ENCODE measurements at places on chromosomes 12 and 14.

DNA sequence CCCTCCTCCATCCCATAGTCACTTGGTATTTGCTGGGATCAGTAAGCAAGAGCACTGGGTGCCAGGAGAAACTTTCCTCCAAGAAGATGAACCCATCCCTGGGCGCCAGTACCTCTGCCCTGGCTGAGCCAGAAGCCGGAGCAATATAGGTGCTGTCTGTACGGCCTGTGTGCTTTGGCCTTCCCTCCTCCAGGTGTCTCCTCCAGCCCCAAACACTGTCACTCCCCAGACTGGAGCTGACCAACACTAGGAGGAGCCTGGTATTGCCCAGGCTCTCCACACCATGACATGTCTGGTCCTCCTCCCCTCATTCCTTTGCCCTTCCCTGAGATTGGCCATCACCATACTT lies 4.9 kb downstream of the GSTZ1 start:
- no peak for DNase-seq

DNA sequence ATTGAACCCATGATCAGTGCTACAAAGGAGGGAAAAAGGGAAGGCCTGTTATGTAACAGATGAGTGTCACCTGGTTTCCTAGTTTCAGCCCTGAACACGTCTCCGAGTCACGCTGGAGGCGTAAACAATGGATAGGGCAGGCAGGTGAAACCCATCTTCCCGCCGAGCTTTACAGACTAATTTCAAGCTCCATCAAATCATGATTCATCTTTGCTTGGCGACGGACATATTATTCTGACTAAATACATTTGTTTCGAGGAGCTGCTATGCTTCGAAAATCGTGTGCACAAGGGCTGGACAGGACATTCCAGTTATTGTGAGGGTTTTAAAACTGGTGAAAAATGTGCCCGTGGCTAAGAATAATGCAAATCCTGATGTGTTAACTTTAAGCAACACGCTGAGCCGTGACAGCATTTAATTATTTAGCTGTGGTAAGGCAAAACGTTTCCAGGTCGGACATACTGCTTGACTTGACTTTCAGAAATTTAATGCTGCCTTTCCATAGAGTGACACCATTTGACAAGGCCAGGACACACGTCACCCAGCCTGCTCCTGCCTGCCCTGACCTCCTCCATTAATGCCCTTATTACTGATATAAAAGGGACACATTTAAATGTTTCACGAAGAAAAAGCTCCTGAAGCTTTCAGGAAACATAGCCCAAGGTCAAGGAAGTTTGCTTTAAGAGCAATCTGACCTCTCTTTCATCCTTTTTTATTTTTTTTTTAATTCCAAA lies 1203.5 kb upstream of the TMEM132C start:
- DNase-seq = no peak

DNA sequence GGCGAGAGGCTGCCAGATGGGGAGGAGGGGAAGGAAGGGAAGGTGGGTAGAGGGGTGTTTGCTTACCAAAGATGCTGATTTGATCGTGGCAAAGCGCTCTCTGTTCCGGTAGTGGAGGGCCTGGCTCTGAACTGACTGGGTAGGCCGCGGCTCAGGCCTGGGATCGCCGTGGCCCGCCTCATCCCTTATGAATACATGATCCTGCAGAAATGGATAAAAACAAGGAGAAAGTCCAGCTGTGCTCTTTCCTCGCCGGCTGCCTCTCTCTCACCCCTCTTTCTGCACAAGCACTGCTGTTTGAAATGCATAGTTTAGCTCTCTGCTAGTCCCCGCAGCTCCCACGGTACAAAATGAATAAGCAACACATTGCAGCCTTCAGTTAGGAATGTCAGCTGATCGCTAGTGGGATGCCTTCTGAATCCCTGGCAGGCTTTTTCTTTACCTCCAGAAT lies 53.8 kb downstream of the PEBP1 start:
- no peak for DNase-seq

DNA sequence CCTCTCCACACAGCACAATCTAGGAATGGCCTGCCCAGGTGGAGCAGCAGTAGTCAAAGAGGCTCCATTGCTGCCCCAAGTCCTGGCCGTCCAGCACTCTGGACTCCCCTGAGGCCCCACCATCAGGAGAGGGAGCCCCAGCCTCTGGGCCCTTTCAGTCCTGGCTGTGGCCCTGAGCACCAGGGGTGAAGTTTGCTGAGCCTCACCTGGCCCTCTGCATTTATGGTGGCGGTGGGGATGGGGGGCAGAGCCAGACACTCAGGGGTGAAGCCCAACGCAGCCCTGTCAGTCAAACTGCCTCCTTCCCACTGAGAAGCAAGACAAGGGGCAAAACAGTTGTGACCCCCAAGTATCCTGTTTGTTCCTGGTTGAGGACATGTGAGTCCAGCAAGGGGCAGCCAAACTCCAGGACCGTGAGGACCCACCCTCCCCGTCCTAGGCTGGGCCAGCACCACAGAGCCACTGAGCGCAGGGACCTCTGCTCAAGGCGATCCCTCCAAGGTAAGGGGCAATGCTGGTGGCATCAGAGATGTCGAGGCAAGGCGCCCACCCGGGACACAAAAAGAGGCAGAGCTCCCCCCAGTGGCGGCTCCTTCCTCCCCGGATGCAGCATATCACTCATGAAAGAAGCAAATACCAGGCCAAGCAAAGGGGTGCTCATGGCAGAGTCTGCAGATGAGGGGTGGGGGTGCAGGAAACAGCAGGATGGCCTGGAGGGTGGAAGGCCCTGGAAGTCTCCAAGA lies 4.8 kb upstream of the AMN start:
- DNase-seq = peak; percentile 57

DNA sequence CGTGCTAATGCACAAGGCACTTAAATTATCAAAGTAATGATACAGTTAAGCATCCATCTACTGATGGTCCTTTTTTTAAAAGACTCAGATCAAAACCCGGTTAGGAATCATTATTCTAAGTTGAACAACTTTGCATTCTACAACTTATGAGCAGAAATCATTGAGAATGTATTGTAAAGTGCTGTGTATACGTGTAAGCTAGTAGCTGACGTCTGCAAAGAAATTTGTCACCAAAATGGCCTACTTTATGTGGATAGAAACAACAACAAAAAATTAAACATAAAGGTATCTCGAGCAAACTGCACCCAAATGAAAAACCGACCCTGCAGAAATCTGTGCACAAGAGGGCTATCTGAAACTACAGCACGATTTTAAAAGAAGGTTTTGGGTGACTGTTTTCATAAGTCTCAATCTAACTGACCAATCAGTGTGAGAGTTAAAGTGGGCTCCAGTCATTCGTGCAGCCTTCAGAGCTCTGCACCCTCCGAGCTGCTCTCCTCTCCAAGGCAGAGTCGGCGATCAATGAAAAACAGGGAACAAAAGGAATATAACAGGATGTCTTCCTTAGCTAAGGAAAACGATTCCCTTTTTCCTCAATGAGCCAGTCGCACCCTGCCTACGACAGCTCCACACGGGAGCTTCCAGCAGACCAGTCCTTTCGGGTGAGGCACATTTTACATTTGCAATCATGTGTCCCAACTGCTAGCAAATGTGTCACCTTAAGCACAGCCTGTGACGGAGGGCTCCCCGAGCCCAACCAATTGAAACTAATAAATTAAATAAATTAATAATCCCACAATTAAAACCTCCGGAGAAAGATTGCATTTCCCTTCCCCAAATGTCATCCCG lies 200.7 kb upstream of the FOXN3 start:
- peak; percentile 59 for DNase-seq

DNA sequence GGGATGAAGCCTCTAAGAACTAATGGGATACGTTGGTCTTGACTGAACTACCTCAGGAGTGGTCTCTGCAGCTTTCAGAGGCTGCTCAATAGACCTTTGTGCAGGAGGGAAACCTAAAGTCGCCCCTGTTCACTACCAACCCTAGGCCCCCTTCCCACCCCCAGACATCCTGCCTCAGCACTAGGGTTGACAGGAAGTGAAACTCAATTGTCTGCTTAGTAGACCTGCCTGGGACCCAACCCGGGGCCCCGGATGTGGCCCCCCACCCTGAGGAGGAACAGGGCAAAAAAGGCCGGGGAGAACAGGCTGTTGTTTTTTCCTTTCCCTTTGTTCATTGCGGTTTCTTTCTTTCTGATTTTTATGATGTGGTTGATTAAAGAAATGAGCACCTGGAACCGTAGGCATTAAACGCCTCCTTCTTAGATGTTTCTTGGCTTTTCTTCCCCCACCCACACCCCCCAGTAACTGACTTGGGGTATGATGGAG lies 1.6 kb upstream of the DGKA start:
- peak; percentile 91 for DNase-seq

DNA sequence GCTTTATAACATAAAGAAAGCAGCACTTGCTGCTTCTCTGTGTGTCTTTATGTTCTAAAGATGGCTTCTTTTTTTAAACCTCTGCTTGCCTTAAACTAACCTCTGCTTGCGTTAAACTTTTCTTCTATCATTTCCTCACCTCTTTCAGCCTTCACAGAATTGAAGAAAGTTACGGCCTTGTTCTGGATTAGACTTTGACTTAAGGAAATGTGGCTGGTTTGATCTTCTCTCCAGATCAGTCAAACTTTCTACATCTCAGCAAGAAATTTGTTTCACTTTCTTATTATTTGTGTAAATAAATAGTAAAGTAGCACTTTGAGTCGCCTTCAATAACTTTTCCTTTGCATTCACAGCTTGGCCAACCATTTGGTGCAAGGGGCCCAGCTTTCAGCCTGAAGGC lies 64.2 kb downstream of the CMAS start:
- DNase-seq = peak; percentile 1

DNA sequence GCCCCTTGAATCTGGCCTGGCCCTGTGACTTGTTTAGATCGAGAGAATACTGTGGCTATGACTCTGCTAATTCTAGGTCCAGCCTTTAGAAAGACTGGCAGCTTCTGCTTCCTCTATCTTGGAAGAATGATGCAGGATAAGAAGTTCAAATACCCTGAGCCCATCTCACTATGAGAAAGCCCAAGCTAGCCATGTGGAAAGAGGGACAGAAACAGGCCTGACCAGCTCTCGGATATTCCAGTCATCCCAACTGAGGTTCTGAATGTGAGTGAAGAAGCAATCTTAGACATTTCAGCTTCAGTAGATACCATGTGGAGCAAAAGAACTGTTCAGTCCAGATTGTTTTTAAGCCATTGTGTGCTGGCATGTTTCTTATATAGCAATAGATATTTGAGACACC lies 17.3 kb upstream of the KRR1 start:
- DNase-seq = no peak

- no peak for DNase-seq
Measured at GRCh38 chr14:25110106-25110505, 60.2 kb upstream of the STXBP6 start.
